ENCODE measurements at places on chromosomes 7 and 10.

DNA sequence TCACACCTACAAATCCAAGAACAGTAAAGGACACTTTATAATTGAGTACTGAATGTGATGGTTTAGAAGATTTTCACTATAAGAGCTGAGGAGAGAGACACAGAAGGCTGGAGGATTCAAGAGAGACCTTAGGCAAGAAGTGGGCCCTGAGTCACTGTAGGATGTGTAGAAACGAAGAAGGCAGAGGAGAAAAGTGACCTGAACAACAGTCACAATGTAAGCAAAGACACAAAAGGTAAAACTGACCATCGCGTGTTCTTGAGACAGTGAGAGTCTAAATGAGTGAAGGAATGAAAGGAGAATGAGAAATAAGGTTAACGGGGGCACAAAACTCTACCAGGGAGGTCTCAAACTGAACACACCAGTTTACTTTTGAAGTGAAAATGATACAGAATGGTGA is 298.2 kb upstream of the LRGUK start:
- DNase-seq: no peak

DNA sequence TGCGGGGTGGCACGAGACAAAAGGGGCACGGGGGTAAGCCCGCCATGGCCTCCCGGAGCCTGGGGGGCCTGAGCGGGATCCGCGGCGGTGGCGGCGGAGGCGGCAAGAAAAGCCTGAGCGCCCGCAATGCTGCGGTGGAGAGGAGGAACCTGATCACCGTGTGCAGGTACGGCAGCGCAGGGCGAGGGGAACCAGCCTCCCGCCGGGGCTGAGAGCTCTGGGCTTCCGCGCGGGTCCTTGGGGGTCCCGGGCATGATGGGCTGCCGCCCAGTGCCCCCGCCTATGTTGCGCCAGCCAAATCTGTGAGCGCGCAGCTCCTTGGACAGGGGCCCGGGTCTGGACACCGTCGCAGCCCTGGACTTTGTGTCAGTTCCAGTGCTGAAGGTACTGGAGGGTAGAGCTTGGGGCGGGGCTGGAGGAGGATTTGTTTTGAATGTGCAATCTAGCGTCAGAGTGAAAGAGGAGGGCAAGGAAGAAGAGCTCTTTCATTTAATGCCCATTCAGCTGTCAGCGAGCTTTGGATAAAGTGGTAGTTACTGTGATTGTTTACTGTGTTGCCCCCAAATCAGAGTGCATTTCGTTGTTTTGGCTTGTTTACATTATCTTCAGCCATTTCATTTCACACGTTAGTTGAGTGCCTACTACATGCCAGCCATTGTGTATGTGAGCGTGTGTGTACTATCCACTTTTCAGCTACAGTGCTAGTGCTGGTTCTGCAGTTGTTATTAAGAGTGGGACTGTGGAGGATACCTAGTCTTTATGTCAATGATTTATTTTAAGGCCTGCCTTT is 777 bp downstream of the RUNDC3B start:
- no peak for DNase-seq

DNA sequence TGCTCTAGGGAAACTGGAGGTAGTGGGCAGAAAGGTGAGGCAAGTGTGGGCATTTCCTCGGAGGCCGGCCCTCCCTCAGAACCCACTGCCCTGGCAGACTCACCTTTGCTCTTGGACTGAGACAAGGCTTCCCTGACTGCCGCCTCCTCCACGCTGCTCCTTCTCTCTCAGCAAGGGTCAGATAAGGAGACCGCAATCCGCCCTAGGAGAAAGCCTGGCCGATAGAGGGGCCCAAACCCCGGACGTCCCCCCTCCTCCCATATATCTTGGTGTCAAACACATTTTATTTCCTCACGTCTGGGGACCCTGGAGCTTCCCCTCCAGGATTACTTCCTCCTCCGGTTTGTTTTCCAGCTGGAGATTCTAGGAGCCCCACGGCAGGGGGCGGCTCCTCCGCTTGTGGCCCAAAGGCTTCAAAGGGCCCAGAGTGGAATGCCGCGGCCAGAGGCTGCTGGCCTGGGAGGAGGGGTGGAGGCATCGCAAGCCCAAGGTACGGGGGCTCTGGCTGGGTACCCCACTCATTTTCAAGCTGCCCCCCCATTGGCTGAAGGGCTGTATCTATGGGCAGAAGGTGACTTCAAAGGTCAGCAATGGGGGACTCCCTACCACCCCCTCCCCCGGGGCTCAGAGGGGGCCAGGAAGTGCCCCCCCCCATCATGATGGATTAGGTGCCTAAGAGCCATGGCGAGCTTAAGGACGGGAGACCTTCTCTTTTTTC is 31.7 kb upstream of the LBX1 start:
- no peak for DNase-seq

- no peak for DNase-seq
These were observed 4.5 kb upstream of the NODAL start for GRCh38 chr10:70445718-70446657.

GRCh38 chr10:60485025-60485424 is 95.3 kb upstream of the ANK3 start:
- DNase-seq: no peak

- DNase-seq: no peak
These were observed 1.6 kb downstream of the CHST15 start for GRCh38 chr10:124091646-124092249.

DNA sequence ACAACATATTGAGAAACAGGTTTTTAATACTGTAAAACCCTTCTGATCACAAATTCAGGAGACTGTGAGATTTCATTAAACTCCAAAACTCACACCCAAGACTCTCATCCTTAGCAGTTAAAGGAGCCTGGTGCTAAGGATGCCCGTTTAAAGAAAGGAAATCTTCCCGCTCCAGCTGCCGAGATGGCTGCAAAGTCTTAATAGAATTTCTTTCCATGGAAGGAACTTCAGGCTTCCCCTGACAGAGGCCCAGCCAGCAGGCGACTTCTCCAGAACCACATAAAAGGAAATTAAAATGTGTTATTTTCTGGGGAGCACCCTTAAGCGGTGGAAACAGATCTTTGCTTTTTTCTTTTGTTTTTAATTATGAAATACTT is 104.7 kb upstream of the CHST15 start:
- no peak for DNase-seq

DNA sequence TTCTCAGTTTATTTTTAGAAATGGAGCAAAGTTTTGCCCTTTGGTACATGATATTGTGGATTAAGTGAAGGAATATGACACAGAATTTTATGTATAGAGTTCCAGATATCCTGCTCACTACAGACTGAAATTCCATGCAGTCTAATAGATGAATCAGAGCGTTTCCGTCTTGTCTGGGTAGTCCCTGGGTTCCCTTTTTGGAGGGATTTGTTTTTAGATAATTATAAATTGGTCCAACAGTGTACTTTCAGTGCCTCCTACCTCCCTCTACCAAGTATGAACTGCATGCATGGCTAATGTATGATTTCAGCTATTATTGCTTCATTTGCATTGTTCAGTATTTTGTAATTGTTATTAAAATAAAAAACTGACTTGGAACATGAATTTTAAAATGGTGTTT is 74.4 kb downstream of the SEPTIN7 start:
- DNase-seq: no peak

DNA sequence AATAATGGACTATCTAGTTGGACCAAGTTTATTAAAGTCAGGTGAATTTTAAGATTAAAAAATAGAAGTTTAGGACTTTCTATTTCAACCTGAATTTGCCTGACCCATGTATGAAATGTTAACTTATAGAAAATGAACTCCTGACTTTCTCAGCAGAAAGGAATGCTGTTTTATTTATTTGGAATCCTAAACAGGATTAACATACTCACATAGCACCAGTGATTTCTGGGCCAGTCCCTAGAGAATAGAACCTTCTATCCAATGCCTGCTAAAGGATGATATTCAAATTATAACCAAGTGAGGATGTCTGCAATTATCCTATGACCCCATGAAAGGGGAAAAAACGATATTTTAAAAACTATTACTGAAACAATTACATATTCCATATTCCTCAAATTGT is 148.8 kb downstream of the CHRM2 start:
- DNase-seq: no peak

GRCh38 chr10:44178281-44178680 is 206.6 kb downstream of the CXCL12 start:
- DNase-seq: no peak

- no peak for DNase-seq
These were observed 7.9 kb upstream of the H2BK1 start for GRCh38 chr7:151218170-151218569.

DNA sequence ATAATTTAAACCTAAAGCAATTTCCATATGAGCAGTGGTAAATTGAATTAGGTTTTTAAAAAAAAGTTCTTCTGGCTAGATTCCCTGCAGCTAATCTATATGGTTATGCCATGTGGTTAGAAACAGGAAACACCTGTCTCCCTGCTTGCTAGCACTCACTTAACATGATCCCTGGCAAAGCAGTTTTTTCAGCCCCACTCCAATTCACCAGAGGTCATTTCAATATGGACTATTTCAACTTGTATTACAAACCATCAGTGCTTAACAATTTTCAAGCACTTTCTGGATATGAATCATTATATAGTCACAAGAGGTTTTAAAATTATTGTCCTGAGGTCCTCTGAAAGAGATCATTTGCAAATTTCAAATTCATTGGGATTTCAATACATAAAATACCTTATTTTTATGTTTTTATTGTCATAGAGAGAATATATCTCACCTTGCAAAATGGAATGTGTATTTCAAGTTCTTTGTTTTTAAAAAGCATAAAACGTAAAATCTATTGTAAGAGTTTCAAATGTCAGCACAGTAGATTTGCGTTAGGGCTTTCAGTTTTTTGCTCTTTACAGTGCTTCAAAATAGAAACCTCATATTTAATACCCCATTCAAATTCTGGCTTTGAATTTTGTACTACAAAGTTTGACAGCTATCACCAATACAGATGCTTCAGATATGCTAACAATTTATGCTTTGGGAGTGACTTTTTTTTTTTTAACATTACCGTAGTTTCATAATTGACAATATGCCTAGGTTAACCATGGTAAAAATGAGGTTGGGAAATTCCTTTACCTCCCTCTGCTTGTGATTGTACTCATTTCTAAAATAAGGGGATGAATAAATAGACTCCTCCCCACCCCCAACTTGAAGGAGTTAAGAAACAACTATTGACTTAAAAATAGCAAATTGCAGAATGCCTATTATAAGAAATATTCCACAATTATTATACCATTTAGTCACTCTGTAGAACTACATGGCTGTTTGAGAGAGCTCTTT is 117.5 kb upstream of the HGF start:
- DNase-seq: no peak

DNA sequence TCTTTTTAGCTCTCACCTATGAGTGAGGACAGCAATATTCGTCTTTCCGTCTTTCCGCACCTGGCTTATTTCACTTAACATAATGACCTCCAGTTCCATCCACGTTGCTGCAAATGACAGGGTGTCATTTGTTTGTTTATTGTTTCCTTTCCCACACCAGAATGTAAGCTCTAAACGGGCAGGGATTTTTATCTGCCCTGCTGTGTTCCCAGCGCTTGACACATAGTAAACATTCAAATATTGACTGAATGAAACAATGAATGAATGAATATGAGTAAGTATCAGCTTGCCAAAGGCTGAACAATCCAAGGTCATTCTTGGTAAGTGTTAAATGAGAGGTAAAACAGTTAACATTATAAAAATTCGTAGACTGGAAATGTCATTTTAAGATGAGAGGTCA is 12.8 kb downstream of the SH3PXD2A start:
- no peak for DNase-seq

DNA sequence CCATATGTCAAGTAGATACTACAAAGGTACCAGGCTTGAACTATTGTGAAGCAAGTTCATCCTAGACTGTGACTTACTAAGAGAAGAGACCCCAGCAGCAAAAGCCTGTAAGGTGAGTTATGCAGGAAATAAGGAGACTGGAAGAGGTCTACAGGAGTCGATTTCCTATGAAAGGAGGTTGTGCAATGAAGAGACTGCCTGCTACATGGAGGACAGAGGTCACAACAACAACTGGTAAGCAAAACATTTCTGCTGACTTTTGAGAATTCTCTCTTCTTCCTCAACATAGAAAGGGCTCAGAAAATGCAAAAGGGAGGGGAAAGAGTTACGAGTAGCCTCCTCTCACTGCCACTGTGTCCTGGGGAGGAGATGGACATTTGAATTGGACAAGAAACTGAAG is 42.4 kb downstream of the PDK4 start:
- no peak for DNase-seq

DNA sequence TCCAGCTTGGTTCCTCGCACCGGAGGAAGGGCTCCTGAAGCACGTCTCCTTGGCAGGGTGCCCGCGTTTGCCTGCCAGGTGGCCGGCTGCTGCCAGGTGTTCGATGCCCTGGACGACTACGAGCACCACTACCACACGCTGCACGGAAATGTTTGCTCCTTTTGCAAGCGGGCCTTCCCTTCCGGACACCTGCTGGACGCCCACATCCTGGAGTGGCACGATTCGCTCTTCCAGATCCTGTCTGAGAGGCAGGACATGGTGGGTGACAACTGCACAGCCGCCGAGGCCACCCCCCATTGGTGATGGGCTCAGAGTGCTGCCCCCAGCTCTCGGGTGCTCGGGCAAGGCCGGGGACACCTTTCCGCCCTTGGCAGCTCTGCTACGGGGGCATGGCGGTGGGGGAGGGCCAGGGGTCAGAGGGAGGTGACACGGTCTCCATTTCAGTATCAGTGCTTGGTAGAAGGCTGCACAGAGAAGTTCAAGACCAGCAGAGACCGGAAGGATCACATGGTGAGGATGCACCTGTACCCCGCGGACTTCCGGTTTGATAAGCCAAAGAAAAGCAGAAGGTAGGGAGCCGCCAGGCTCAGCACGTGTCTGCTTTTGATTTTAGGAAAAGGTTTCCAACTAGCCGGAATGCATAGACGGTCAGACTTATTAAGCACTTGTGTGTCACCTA is 1.1 kb downstream of the ZNF511 start:
- no peak for DNase-seq

GRCh38 chr10:44387853-44388251 is 3.0 kb upstream of the CXCL12 start:
- no peak for DNase-seq

Data from stimulated activated CD8-positive, alpha-beta memory T cell treated with anti-CD3 and anti-CD28 coated beads, Interleukin-4, amount 100 ng/mL, for 4 hours (primary cell).